MV-4-11 (cell line): ENCODE measurements at places on chromosomes 1 and 21.

DNA sequence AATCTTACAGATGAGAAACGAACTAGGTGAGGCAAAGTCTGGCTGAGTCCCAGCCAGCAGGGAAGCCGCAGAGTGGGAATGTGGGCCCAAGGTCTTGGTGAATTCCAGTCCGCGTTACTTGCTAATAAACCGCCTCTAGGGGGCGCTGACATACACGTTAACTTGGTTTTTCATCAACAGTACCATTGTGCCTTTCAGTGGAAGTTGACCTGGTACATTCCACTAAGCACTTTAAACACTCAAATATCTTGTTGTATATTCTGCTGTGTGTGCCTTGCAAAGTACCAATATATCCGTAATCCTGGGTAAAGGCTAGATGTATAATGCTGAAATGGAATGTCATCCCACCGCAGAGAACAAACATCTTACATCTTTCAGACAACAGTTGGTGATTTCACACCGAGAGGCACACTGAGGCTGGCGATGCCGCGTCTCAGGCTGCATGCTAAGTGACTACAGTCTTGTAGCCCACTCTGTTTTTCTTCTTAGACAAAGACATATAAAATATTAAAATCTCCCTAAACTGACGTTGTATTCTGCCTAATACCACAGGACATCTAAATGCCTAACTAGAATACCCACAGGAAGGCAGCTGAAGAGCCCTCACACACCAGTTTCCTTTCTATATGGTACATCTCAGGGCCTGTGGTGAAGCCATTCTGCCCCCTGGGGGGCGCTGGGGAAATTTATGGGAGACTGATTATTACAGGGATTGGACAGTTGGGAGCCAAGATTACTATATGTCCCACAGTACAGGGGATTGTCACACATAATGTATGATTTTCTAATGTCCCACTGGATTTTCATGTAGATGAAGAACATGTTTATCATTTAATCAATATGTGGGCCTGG, 49.2 kb upstream of the C1orf198 start:
- peak; percentile 47 for DNase-seq

DNA sequence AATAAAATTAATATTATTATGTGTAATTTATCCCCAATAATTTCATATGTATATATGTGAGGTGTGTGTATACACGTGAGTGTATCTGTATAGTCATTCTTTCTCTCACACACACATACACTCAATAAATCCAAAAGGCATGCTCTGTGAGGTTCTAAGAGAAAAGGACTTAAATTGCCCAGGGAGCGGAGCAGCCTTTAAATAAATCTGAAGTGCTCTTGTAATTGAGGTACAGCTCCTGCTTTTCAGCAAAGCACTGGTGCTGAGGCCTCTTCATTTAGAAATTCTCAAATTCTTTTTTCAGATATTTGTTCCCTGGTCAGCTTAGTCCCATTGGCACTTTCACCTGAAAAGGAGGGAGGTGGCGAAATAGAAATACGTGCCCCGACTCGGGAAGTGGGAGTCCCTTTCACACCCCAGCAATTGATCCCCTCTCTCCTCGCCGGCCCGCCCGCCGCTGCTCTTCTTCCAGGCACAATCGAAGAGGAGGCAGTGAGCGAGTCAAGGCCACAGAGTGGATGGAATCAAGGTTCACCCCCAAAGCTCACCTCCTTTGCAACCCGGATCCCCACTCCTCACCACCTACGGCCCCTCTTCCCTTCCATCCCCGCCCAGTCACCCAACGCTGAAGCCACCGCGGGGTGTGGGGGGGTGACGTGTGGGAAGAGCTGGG, 944 bp downstream of the PLPPR5 start:
- DNase-seq: no peak

- DNase-seq: no peak
Measured at GRCh38 chr1:175155473-175155856, 37.1 kb downstream of the KIAA0040 start.

GRCh38 chr1:94660994-94661393, 119.4 kb upstream of the F3 start:
- DNase-seq: no peak

- DNase-seq: no peak
Measured at GRCh38 chr1:54528613-54529012, 19.4 kb upstream of the ACOT11 start.

DNA sequence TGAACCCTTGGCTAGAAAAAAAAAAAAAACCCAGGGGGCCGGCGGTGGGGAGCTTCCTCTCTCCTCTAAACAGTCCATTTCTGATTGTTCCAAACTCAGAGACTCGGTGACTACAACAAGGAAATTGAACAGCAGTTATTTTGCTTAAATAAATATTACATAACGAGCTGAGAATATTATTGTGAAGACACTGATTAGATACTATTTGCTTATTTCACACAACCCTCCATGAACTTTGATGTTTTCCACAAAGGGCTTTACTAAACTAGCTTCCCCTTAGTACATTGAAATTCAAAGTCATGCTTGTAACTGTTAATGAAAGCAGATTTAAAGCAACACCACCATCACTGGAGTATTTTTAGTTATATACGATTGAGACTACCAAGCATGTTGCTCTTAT, at the start of gene CFHR5:
CFHR5 (plus strand) TSS at position 279 of the 400 bp plus-strand sequence; CDS start at position 388, 109 bp downstream.
- DNase-seq: no peak

DNA sequence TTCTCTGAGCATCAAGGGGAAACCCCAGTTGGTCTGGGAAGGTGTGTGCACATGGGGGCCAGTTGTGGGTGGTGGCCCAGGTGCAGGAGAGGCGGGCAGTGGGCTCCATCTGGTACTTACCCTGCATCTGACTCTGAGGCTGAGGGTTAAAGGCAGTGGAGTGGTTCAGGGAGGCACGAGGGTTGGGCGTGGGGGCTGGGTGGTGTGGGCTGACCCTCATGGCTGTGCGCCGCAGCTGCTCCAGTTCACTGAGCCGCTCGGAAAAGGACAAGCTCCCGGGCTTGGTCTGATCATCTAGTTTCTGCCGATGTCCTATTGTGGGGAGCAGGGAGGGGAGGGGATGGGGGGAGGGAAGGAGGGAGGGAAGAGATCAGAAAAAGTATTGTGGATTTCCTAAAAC, 165.5 kb downstream of the CLIC6 start:
- DNase-seq: no peak

- DNase-seq: no peak
Measured at GRCh38 chr1:66695116-66695515, 57.1 kb upstream of the DYNLT5 start.

DNA sequence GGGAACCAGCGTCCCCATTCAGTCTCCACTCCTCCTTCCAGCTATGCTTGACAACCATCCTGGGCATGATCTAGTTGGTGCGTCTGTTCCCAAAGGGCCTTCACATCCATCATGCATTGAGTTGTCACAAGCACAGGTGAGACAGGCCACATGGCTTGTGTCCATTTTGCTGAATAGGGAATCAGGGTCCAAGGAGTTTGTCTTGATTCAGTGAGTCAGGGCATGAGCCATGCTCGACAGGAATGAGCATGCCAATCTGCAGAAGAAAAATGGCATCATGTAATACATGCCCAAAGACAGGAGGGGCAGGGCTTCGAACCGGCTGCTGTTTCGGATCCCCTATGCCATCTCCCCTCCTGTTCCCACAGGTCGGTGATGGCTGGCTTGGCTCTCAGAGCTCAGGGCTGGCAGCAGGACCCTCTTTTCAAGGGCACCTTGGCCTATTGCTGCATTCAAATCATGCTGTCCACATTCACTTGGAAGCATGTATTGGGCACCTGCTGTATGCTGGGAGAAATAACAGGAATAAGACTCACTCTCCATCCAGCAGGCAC, 44.5 kb downstream of the PKP1 start:
- no peak for DNase-seq

GRCh38 chr1:225692517-225692879, 39.6 kb upstream of the ENAH start:
- DNase-seq: no peak

DNA sequence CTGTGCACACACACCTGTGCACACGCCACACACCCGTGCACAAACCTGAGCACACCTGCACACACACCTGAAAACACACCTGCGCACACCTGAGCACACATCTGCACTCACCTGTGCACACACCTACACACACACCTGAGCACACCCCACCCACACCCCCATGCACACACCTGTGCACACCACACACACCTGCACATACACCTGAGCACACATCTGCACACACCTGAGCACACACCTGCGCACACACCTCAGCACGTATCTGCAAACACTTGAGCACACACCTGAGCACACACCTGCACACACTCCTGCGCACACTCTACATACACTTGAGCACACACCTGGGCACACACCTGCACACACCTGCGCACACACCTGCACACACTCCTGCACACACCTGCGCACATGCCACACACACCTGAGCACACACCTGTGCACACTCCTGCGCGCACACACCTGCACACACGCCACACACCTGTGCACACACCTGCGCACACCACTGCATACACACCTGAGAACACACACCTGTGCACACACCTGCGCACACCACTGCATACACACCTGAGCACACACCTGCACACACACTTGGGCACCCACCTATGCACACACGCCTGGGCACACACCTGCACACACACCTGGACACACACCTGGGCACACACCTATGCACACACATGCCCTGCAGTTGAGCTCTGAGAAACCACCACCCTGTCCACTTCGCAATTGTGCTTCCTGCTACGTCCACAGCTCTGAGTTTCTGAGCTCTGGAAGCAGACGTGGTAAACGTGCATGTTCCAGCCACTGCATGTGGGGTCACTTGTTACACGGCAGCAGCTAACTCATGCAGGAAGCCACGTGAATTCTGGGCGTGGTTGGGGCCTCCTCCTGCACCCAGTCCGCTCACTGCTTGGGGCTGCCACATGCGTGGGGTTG, 8.0 kb upstream of the C1orf159 start:
- DNase-seq: peak; percentile 43

DNA sequence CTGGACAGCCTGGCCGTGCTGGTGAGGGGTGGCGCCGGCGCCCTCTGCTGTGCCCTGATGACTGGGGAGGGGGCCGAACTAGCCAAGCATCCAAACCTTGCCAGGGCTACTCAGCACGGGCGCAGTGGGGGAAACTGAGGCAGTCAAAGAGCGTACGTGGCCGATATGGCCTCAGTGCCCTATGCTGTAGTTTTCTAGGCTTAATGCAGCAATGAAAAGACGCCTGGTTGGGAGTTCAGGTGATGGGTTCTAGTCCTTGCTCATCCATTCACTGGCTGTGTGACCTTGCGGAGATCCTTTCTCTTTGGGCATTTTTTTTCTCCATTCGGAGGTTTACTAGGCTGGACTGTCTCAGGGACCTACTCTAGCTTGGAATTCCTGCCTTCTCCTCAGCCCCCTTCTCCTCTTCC, 822 bp downstream of the MTX1 start:
- no peak for DNase-seq
